ENCODE measurements at places on chromosomes 3 and 15.

DNA sequence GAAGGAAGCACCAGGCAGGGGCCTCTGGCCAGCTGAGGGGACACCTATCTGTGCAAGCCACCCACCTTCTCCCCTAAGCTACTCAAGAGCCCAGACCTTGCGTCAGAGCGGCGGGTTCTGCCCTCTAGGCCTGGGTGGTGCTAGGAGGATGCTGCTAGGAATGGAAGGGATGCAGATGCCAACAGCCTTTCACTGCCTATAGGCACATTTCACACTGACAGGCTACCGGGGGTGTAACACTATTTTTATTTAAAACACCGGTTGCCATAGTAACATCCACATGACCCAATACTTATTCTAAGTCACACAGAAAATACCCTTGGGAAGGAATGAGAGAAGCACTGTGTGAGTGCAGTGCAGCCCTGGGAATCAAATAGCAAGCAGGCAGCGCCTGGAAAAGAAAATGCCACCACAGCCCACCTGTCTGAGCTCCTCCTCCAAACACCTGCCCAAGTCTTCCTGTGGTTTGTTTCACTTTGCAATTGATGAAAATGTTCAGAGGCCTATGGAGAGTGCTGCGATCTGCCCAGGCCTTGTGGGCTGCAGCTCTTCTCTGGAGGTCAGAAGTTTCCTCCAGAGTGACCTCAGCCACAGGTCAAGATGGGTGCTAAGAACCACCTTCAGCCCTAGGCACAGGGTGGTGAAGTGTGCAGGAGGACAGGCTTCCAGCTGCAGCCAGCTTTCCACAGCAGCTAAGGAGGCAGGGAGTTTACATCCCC, 113.5 kb upstream of the TOPAZ1 start:
- no peak for DNase-seq

- no peak for DNase-seq
These were observed 260.9 kb upstream of the KCNMB2 start for GRCh38 chr3:178275311-178275710.

DNA sequence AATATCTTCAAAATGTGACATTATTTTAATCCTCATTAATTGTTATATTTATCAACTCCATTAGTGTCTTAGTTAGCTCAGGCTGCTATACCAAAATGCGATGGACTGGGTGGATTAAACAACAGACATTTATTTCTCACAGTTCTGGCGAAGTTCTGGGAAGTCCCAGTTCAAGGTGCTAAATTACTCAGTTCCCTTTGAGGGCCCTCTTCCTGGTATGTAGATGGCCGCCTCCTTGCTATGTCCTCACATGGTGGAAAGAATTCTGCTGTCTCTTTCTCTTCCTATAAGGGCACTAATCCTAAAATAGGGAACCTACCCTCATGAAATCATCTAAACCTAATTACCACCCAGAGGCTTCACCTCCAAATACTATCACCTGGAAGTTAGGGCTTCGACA, 38.8 kb upstream of the DUT start:
- no peak for DNase-seq

- no peak for DNase-seq
These were observed 296 bp downstream of the TPRA1 start for GRCh38 chr3:127590282-127590592.

DNA sequence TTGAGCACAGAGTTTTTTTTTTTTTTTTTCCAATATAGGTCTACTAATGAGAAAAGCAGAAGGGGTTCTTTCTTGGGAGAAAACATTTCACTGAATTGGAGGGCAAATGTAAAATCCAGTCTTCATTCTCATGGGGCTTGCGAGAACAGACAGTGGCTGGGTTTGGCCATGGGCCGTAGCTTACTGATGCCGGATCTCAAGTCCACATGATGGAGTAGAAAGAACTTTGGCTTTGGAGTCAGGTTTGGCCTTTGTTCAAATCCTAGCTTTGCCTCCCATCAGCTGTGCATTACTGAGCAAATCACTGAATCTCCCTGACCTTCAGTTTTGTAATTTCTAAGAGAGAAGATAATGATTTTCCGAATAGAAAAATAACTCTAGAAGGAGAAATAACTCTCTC, 59.7 kb downstream of the LMCD1 start:
- no peak for DNase-seq

- no peak for DNase-seq
These were observed 381.1 kb downstream of the OXSM start for GRCh38 chr3:26171006-26171405.

DNA sequence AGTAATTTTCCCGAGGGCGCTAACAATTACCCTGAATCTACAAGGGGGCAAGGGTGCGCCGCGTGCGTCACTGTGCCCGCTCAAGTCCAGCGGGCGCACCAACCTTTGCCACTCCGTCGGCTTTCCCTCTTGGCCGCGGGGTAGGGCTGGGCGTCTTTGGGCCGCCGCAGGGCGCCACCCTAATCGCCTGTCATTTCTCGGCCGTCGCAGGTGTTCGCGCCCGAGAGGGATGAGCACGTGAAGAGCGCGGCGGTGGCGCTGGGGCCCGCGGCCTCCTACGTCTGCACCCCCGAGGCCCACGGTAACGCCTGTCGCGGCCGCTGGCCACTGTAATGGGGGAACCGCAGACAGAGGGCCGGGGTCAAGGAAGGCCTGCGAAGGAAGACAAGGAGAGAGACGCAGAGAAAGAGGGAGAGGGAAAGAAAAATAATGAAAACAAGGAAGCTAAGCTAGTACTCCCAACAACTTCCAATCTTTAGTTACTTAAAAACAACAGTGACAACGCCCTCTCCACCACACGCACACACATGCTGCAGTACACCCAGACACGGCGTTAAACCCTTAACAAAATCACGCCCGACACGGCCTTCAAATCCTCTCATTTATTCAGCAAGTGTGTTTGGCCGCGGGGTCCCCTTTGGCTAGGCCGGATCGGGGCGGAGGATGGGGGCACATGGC, 3.8 kb downstream of the SKOR1 start:
- DNase-seq = no peak

DNA sequence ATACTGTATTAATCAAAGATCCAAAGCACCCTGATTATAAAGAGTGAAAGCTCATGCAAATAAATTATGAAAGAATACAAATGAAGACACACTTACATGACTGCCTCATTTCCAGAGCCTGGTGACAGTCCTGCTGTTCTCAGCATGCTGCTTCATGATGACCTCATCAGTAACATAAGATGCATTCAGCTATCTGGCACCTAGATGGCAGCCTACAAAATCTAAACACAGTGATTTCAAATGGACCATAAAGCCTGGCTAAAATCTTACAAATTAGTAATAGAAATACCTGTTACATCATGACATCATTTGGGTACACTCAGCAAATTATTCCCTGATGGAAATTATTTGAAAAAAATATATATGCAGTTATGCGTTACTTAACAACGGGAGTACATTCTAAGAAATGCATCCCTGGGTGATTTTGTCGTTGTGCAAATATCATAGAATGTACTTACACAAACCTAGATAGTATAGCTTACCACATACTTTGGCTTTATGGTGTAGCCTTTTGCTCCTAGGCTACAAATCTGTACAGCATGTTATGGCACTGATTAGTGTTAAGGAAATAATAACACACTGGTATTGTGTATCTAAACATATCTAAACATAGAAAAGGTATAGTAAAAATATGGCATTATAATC, 207.2 kb downstream of the EPHA3 start:
- DNase-seq = no peak

- DNase-seq = peak; percentile 26
These were observed 106.6 kb downstream of the LRIG1 start for GRCh38 chr3:66394019-66394752.

DNA sequence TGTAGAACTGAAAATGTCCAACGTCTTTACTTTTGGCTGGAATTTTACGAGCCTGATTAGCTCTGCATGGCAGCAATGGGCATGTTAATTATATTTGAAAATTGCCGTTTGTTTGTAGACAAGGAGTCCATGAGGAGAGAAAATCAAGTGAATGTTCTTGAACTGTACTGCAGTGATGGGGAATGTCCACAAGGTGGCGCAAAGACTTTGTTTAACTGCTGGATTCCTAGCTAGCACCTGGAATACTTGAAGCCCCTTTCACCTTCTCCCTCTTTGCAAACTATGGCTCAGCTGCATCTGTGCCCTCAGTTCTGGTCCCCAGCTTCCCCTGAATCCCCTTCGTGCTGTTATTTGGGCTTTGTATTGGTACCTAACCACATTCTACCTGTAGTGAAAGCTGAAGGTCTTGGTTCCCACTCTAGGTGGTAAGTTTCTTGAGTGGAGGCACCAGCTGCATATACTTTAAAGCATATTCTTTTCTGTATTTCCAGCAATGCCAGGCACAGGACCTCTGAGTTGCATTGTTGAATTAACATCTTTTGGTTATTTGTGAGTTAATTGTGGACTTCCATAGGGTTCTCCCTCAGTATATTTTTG, 25.3 kb downstream of the EXOG start:
- DNase-seq = peak; percentile 8

GRCh38 chr3:25044762-25045710, 383.0 kb upstream of the RARB start:
- DNase-seq = no peak

GRCh38 chr3:130425484-130425883, 80.0 kb downstream of the COL6A5 start:
- no peak for DNase-seq

- no peak for DNase-seq
These were observed 546.8 kb upstream of the EPHA6 start for GRCh38 chr3:96267577-96267976.

DNA sequence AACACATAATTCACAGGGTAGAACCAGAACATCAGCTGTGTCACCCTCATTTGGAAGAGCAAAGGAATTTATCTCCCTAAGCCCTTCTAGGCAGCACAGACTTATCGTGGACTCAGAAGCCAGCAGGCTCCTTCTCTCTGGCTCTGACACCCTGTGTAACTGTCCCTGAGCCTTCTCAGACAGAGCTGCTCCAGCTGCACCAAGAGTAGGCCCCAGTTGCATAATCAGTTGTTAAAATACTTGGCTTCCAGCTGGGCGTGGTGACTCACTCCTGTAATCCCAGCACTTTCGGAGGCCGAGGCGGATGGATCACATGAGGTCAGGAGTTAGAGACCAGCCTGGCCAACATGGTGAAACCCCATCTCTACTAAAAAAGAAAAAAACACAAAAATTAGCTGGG, 49.4 kb upstream of the ACVR2B start:
- DNase-seq = no peak

DNA sequence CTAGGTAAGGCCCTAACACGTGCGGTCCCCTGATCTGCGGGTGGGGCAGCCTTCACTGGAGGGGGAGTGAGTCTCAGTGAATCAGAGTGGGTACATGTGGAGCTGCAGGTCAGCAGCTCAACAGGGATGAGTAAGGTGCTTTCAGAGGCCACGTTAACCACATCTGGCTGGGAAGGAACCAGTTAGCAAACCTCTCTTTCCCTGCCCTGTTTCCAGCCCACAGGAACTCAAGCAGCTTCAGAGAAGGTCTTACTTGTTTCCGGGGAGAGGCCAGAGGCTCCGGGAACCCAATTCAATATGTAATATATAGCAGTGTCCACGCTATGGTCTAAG, 175.3 kb downstream of the XXYLT1 start:
- DNase-seq = no peak

- DNase-seq = no peak
These were observed 44.5 kb downstream of the NANOGP8 start for GRCh38 chr15:35040339-35041255.

DNA sequence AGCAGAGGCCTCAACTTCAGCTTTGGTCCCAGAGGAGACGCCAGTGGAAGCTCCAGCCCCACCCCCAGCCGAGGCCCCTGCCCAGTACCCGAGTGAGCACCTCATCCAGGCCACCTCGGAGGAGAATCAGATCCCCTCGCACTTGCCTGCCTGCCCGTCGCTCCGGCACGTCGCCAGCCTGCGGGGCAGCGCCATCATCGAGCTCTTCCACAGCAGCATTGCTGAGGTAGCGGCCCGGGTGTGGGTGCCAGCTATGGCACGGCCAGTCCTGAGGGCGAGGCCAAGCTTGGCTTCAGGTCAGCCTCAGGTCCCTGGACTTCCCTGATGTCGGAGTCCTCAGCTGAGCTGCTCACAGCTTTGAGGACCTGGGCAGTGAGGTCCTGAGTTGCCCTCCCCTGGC, 5.7 kb upstream of the STAB1 start:
- DNase-seq = no peak

GRCh38 chr15:67564021-67564967, 21.8 kb downstream of the MAP2K5 start:
- DNase-seq = no peak

DNA sequence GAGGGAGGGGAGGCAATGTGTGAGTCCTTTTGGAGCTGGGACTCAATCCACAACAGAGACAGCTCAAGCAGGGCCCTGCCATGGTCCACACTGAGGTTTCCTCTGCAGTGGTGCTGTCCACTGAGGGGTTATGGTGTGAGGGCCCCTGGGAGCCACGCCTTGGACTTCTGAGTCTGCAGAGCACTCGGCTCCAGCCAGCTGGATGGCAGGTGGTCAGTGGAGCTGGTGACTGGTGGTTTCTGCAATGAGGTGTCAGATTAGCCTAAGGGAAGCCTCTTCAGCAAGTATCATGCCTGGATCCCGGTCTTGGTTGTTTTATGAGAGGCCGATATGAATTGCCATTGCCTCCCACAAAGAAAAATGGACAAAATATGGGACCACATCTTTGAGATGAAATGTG, 21.7 kb downstream of the LSM3 start:
- no peak for DNase-seq

DNA sequence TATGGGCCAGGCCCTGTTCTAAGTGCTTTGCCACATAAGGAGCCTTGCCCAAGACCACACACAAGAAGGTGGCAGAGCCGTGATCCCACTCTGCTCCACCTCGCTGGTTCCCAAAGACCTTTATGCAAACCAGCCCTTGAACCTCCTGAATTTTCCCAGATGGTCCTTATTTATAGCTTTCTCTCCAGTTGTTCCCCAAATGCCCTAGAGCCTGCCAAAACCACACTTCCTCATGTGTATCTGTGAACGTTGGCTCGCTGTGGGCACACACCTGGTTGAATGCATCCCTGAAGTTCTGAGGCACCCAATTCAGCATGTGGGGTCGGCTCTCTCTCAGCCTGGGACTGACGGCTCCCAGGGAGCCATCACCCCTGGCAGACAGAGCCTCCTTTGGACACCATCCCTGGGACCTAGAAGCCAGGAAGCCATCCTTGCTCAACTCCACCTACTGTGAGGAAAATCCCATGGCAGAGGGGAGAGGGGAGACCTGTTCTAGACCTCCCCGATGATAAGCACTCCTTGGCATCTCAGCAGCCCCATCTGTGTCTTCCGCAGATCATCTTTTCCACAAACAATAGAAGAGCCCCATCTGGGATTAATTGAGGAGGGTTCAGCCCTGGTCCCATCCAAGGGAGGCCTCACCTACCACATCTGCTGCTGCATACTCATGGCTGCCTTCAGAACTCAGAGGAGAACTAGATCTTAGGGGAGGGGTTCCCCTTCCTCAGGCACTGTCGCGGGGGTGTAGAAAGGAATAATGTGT, 42.3 kb upstream of the LIMD1 start:
- no peak for DNase-seq

DNA sequence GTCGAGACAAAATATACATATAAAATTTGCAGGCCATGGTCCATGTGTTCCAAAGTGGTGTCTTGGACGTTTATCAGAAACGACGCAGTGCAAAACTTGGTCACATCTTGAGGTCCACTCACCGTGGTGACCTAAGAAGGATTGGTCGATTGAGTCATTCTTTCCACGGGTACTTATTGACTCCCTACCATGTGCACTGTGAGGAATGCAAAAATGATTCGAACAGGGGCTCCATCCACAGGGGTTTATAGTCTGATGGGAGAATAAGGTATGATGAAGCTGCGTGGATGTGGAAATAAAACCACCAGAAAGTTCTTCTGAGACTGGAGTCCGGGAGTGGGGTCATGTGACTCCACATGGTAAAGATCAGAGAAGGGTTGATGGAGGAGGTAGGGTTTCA, 185.2 kb downstream of the ITPR1 start:
- DNase-seq = no peak

- DNase-seq = no peak
These were observed 633 bp downstream of the IGSF10 start for GRCh38 chr3:151460228-151460627.

Measured in activated naive CD4-positive, alpha-beta T cell (primary cell).